Left ventricle myocardium superior (tissue), 1 donor: ENCODE measurements at places on chromosomes 1 and 21.

GRCh38 chr1:60527567-60527966 is 454.0 kb upstream of the C1orf87 start:
- no peak for DNase-seq

- no peak for DNase-seq
Measured at GRCh38 chr1:243842978-243843511, 7.0 kb downstream of the AKT3 start.

GRCh38 chr1:9164532-9164900 is 35.6 kb upstream of the GPR157 start:
- DNase-seq = no peak

GRCh38 chr1:187909382-187909781 is 1080.6 kb downstream of the PLA2G4A start:
- no peak for DNase-seq
